Brain microvascular endothelial cell (primary cell): ENCODE measurements at places on chromosomes 11 and 22.

- no peak for DNase-seq
Observed at GRCh38 chr22:44455151-44455962, 42.7 kb downstream of the RTL6 start.

DNA sequence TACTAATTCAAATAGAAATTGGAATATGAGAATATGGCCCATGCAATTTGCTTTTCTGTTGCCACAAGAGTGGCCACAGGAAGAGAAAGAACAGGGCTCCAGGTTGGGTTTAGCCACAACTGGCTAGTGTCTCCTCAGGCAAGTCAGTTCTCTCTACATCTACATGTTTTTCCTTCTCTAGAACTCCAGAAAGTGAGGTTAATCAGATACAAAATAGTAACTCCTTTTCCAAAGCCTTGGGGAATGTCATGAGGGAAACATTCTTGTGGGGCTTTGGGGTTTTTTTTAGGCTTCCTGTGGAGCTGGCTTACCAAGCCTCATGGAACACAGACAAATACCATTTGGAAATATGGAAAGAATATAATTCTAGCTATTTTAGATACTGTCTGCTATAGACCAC, 161.6 kb downstream of the NAV2 start:
- DNase-seq, result no peak

DNA sequence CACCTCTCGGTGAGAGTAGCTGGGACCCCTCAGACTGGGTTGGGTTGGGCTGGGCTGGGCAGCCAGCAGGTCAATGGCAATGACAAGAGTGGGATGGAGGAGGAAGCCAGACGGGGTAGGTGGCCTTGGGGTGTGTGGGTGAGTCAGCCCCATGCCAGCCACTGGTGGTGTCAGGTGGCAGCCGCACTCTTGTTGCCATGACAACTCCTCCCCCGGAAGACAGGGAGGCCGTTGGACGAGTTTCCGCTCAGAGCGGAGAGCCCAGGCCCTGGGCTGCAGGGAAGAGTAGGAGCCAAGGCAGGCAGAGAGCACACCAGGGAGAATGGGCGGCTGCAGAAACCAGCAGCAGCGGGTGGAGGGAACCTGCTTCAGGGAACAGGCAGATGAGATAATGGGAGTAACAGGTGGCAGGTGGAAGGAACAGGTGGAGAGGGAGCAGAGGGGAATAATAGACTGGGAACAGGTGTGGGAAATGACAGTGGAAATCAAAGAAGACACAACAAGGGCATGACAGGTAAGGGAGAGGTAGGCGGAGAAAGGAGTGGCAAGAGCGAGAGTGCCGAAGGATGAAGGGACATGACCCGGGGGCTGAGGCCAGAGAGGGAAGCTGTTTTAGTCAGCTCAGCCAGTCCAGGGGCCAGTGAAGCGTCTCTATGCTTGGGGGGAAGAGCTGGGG, 8.7 kb downstream of the SPTBN2 start:
- DNase-seq, result peak; percentile 47

GRCh38 chr11:57336111-57336666, 497 bp upstream of the SSRP1 start:
- DNase-seq, result no peak

GRCh38 chr11:72257570-72257969, 13.6 kb upstream of the PHOX2A start:
- no peak for DNase-seq

- DNase-seq, result no peak
Observed at GRCh38 chr11:130769782-130770535, 146.3 kb downstream of the SNX19 start.

DNA sequence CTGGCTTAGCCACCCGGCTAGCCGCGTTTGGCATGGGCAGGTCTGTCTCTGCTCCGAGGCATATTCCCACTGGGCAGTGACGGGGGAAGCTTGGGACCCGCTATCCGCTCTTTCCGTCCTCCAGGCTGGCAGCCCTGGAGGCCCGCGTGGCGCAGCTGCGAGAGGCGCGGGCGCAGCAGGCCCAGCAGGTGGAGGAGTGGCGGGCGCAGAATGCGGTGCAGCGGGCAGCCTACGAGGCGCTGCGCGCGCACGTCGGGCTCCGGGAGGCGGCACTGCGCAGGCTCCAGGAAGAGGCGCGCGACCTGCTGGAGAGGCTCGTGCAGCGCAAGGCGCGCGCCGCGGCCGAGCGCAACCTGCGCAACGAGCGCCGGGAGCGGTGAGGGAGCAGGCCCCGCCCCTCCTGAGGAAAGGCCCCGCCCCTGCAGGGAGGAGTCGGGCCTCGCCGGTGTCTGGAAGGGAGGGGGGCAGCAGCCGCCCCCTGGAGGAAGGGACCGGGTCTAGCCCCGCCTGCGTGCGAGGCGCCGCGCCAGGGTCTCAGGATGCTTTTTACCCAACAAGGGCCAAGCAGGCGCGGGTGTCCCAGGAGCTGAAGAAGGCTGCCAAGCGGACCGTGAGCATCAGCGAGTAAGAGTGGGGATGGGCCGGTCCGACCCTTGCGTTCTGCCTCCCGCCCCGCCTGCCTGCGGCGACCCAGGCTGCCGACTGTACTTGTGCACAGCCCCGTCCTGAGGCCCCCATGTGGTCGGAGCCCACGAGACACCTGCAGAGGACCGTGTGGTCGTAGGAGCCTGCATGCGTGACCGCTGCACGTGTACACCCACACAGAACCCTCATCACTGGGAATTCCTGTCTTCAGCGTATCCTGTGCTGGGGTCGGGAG, 7.9 kb downstream of the ATG16L2 start:
- peak; percentile 76 for DNase-seq
